Right lobe of liver (tissue), 6 donors: ENCODE measurements at places on chromosomes 2 and 18.

- no peak for DNase-seq
Observed at GRCh38 chr18:44143072-44143471, 537.6 kb upstream of the SETBP1 start.

DNA sequence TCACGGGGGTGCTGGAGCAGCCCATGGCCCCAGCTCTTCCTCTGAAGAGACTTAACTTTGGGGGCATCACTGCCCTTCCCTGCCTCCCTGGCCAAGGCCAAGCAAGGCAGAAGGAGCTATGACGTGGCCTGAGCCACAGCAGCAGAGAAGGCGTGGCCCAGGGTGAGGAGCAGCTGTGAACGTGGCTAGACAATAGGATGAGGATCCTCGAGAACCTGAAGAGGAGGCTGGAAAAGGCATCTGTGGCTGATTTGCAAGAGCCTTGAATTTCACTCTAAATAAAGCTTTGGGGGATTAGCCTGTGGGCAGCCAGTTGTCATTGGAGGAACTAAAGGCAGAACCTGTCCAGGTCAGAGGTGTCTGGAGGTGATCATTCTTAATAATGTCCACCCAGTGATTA is 652.9 kb upstream of the ID2 start:
- no peak for DNase-seq

DNA sequence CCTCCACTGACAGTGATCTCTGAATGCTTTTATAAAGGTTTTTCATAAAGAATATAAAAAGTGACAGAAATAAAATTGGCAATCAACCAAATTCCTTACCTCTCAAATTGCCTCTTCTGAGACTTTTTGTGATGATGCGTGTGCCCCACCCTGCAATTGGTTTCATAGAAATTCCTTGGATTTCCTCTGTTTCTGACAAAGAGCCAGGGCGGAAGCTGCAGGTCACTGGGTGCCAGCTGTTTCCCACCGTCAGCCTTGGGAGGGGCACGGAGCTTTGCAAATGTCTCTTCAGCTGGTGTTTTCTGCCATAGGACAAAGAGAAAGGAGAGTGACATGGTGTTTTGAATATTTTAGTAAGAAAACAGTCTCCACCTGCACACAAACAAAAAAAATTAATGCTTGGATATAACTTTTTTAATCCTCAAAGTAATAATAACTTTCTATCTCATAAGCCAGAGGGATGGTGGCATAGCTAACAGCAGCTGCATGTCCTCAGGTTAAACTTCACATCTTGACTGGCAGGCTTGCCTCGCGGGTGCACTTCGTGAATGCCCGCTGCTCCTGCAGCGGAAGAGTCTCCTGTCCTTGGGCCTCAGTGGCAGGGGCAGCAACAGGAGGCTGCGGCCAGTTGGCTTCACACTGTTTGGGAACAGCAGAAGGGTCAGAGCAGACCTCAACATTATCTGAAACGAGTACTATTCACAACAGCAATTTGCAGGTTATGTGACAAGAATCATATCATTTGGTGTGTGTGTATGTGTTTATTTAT is 24.7 kb downstream of the AGAP1 start:
- DNase-seq, result no peak

- DNase-seq, result peak; percentile 71
Observed at GRCh38 chr2:199524689-199525574, 67.2 kb upstream of the SATB2 start.

- no peak for DNase-seq
Observed at GRCh38 chr2:3557639-3558204, 411 bp downstream of the RNASEH1 start.

DNA sequence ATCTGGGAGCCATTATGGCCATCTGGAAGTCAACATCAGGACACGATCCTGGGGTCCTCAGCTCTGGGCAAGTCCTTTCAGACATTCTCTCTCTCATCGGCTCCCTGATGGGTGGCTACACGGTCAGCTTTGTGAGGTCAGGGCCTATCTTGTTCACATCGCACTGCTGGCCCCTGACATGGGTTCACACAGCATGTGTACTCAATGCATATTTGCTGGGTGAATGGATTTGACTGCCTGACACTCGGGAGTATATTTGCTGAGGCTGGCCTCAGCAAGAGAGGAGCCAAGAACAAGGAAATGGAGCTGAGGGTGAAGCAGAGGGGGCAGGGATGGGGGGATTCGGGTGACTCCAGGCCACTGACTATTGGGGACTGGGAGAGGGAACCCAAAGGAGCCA is 50.5 kb downstream of the SLC4A5 start:
- no peak for DNase-seq

DNA sequence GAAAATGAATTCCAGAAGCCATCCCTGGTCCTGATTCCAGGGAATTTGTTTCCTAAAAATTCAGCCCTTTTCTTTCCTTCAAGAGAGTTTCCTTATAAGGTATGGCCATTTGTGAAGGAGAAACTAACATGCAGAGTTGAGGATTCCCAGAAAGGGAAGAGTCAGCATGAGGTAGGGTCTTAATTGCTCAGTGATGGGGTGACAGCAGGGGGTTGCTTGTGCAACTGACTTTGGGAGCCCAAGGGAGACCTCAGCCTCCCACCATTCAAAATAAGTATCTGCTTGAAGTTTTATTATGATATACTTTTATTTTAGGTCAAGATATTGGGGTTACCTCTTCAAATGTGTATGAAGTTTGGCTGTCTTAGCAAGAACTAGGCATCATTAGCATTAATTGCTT is 74.9 kb upstream of the CELF4 start:
- no peak for DNase-seq

DNA sequence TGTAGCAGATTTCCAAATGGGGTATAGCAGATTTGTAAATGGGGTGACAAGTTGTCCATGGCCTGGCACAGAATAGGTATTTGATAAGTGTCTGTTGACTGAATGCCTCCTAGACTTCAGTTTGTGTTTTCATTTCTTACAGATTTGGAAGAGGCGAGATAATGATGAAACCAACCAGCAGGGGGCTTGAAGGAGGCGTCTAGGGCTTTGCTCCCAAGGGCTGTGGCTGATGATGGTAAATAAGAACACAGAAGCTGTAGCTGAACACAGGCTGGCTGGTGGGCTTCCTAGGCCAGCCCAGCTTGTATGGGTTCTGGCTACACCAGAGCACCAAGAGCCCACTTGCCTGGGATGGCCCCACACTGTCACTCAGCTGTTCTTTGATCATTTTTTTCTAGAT is 19.4 kb downstream of the SFTPB start:
- DNase-seq, result no peak

GRCh38 chr2:25293958-25294562 is 47.7 kb downstream of the DNMT3A start:
- no peak for DNase-seq

DNA sequence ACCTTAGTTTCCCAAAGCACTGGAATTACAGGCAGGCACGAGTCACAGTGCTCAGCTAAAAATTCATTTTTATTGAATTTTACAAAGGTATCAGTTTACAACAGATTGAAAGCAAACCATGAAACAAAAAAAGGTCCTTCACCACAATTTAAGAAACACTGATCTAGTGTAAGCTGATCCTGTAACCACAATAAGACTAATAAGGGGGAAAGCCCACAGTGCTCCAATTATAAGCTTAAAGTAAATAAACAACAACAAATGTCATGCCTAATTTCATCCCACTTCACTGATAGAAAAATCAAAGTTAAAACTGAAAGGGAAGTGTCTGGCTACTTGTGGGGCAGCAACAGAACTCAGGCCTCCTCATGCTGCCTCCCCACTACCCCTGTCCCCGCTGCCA is 49.2 kb downstream of the ICA1L start:
- no peak for DNase-seq

DNA sequence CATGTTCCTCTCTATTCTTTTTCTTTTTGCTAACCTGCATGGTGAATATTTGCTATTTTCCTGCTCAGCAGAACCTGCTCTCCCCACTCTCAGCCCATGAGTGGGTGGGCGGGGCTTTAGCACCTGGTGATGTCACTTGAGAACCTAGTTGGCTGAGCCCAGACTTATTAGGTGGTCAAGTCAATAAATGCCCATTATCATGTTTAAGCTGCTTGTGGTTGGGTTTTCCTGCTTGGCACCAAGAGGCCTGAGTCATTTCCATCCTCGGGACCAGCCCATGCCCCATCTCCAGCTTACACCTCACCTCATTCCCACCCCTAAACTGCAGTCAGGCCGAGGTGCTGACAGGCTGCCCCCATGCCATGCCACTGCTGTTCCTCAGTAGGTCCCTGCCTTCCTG is 226.6 kb downstream of the ANKRD30B start:
- no peak for DNase-seq

DNA sequence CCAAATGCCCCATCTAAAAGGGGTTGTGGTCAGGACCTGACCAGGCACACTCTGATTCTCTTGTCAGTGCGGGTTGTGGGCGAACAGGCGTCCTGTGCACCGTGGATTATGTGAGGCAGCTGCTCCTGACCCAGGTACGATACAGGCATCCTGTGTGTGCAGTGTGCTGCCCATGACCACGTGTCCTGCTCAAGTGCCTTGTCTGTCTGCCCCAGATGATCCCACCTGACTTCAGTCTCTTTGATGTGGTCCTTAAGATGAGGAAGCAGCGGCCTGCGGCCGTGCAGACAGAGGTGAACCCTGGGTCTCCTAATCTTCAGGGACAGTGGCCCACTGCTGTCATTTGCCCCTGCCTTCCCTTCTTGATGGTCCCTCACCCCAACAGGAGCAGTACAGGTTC is 14.6 kb downstream of the PTPN18 start:
- DNase-seq, result peak; percentile 34

DNA sequence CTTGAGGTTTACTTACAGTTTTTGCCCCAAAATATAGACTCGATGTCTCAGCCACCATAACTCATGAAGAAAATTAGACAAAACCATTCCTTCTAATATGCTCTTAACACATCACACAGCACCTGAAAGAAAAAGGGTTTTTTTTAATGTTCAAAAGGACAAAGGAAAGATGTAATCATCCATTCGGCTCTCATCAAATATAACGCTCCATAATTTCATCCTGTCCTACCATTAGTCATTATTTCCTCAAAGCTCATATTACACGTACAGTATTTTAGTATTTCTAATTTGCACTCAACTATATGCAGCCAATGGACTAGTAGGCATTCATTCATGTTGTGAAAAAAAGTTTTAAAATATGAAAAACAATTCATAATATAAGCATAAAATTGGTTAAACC is 24.8 kb downstream of the ESCO1 start:
- DNase-seq, result no peak

DNA sequence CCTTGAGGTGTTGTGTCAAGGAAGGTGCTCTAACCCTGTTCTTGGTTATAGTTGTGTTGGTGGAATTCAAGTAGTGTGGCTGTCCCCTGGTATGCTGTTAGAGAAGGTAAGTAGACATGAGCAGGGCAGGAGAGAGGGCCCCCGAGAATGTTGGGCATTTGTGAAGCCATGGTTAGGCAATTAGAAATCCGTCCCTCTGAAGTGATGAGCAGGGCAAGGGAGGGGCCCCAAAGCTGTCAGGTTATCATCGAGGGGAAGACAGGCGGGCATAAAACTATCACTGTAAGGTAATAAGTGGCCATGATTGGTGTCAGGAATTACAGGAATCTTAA is 5.2 kb downstream of the XRCC5 start:
- DNase-seq, result peak; percentile 31

GRCh38 chr2:237629188-237629534 is 1.8 kb downstream of the LRRFIP1 start:
- DNase-seq, result no peak

DNA sequence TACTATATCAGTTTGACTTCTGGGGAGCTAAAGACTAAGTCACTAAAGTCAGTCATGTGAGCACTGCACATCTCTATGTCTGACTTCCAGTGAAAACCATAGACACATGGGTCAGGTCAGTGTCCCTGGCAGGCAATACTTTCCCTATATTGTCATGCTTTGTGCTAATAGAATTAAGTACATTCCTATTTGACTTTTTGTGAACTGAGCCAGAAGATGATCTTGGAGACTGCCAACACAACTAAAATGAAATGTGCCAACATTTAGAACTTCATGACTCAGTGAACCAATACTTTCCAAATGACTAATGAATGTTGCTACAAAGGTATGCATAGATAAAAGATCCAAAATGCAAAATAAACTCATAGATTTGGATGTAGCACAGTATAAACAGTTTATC is 820.8 kb upstream of the FAM98A start:
- DNase-seq, result no peak

- DNase-seq, result no peak
Observed at GRCh38 chr2:225662101-225662500, 262.6 kb downstream of the NYAP2 start.

GRCh38 chr2:42725657-42726056 is 38.3 kb downstream of the OXER1 start:
- no peak for DNase-seq

GRCh38 chr2:219002395-219003266 is 9.4 kb upstream of the CRYBA2 start:
- DNase-seq, result peak; percentile 86

DNA sequence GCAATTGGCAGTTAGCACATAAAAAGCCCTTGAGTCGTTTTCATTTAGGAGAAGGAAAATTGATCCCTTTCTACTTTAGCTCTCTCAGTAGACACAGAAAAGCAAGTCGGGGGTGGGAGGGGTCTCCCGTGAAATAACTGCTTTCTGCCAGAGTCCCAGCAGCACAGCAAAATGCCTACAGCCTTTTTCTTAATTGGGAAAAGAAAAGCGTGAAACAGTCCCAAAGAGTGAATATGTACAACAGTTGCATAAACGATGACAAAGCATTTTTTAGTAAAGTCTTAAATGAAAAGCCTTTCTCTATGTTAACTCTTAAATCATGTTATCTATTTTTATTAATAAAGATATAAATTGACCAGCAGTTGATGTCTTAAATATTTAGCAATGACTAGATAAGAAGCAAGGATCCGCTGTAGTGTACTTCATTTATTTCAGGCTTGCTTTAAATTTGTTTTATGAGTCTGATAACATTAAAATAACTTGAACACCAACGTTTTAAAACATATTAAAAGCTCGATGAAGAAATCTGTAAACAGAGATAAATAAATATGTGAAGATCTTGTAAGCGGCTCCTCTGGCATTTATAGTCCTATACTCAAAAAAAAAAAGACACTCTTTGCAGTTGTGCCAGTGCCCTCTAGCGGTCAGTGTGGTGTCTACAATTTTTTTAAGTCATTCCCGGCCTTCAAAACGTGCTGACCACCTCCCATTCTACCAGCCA is 42.3 kb upstream of the ATIC start:
- no peak for DNase-seq

GRCh38 chr2:11985817-11986566 is 239.6 kb downstream of the LPIN1 start:
- no peak for DNase-seq

DNA sequence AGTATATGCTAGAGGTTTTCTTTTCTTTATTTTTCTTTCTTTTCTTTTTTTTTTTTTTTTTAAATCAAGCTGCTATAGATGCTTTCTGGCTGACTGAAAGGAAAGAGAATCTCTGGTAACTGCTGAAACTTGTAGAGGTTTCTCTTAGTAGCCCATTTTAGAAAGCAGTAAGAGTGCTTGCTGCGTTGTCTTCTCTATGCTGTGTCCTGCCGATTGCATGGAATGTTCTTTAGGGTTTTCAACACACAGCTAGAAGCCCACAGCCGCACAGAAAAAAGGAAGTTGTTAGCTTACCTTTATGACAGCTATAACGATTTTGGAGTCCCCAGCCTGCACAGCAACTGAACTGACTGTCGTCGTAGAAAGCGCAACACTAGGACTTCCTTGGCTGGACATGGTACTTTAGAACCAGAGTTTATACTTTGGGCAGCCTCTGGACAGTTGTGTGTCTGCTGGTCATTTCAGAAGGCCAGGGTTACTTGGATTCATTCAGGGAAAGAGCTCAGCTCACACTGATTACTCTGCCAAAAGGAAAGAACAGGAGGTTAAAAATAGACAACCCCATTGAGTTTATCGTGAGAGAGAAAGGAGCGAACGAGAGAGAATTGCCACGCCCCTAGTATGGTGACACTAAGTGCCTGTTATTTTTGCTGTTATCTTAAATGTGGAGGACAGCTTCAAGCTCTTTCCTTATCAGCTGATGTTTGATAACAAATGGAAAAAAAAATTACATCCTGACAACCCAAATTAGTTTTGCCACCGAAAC is at the start of gene CCDC141:
Gene CCDC141, minus strand, starts transcription at position 592 of the 766 bp plus-strand sequence. Its CDS starts 196 bp downstream, at position 396.
- no peak for DNase-seq
